ENCODE measurements at places on chromosomes 7 and 10. TPM values are rescaled to one million over a fixed set of nuclear protein-coding genes. Genes with fewer than 3 reads are reported as not detected.
A peak's percentile ranks its signal among the peaks of the same experiment; 100 is the strongest.

The TMEM176A gene
- total RNA-seq = 0.39 TPM

The NOLC1 gene
- total RNA-seq = 79.1 TPM

The CPN1 gene
- total RNA-seq = not detected

The COL13A1 gene
- 0.18 TPM for total RNA-seq

The OR13A1 gene
- total RNA-seq = not detected

The DKK1 gene
- total RNA-seq = 28.5 TPM

The CTTNBP2 gene
- total RNA-seq = 1.0 TPM

The SFTPA1 gene
- not detected for total RNA-seq

DNA sequence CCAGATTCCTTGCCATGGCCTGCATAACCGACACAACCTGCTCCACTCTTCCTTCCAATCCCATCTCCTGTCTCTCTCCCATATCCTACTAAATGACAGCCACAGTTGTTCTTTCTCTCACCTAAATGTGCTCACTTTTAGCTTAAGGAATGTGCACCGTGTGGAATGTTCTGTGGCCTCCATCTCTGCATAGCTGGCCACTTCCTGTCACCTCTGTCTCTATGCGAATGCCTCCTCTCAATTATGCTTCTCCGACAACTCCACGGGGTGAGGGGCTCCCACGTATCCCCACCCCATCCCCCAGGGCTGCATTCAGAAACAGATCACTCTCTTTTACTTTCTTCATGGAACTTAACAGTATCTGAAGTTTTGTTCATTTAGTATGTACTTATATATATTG is 110.7 kb downstream of the RAB18 start:
- no peak for DNase-seq

- DNase-seq = no peak
Observed at GRCh38 chr7:103142494-103142893, 6.4 kb downstream of the NAPEPLD start.

- no peak for DNase-seq
Observed at GRCh38 chr7:130276796-130277762, 10.4 kb downstream of the CPA2 start.

DNA sequence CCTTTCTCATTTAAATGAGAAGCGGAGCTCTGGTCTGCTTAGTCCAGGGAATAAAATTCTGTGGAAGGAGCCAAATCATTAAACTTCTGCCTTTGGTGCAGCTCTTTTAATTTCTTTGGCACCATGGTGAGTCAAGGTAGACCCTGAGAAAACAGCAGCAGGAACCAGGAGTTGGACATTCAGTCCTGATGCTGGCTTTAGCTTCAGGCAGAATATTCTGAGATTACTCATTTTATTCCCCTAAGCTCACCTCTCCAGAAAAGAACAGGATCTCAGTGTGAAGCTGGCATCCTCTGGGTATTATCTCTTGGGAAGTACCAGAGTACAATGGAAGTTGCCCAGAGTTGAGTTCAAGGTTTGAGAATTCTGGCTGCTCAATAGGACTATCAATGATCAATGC is 211.6 kb upstream of the NRP1 start:
- DNase-seq = no peak

DNA sequence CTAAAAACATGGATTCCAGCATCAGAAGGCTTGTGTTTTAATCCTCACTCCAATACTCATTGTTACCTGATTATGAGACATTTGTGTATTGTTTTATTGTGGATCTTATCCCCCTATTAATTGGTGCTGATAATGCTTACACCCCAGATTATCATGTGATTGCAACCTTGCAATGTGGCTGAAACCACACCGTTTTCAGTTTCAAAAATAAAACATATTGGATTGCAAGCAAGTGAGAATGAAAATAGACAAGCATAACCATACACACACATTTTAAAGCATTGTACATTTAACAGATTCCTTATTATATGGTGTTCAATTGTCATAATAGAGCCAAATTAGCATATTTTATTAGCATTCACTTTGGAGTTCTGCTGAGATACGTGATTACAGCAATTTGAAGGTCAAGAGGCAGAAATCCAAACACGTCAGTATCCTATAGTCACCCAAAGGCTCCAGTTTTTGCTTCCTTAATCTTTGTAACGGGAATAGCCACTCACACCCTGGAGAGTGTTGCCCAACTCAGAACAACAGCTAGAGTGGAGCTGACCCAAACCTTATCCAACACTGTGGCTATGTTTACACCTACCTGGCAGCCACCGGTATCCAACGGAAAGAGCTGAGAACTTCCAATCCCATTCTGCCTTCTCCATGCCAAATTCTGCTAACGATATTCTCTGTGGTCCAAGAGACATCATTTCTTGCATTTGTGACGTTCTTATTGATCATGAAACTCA is 317.1 kb upstream of the KLF6 start:
- no peak for DNase-seq

GRCh38 chr7:47000561-47000960 is 581.4 kb downstream of the TNS3 start:
- DNase-seq = no peak

GRCh38 chr7:12229046-12229445 is 18.0 kb downstream of the TMEM106B start:
- DNase-seq = no peak

DNA sequence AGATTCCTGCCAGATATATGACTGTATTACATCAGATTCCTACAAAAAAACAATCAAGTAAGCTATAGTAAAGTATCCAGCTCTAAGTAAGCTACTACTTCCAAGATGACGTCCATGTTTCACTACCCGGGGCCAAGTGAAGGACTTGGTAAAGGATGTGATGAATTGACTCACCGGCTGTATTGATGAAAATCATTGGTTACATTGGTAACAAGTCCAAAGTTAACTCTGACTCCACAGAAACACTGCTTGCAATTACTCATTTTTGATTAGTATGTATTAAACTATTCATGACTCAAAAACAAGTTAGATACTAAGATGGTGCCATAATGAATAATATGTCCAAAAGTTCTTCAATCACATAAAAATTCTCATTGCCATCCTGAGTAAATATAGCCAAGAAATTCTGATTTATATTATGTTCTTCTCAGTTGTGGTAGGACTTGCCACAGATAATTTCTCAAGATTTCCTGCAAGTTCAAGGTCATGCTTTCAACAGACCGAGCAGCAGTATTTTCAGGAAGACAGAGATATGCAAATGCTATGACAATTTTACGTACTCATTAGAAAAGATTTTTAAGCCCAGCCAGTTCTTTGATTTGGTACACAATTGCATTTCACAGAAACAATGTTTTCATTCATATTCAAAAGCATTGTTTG is 12.6 kb upstream of the DNAJC1 start:
- no peak for DNase-seq

- no peak for DNase-seq
Observed at GRCh38 chr10:78045237-78045636, 11.6 kb downstream of the RPS24 start.

DNA sequence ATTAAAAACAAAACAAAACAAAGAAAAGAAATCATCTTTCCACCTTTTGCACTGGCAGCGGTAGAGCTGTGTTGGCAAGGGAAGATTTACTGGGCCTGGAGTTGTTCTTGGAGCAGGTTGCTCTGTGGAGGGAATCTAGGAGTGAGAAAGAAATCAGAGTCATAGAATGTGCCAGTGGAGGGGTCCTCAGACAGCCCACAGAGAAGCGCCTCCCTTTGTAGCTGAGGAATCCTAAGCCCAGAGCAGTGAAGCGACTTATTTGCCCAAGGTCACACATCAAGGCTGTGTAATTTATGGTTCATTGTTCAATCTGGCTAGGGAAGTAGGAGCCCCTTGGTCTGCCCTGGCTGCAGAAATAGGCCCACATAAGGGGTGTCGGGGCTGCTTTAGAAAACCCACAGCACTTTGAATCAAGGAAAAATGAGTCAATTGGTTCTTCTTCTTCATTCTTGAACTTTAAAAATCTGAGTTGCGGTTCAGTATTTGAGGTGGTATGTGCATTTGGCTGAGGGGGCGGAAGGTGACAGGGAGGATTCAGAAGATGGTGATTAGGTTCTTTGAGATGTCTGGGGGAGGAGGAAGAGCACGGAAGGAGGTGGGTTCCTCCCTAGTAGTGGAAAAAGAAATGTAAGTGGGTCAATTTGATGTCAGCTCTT is 253.7 kb downstream of the PTEN start:
- no peak for DNase-seq

GRCh38 chr7:151744656-151745638 is 132.0 kb downstream of the PRKAG2 start:
- peak; percentile 80 for DNase-seq

DNA sequence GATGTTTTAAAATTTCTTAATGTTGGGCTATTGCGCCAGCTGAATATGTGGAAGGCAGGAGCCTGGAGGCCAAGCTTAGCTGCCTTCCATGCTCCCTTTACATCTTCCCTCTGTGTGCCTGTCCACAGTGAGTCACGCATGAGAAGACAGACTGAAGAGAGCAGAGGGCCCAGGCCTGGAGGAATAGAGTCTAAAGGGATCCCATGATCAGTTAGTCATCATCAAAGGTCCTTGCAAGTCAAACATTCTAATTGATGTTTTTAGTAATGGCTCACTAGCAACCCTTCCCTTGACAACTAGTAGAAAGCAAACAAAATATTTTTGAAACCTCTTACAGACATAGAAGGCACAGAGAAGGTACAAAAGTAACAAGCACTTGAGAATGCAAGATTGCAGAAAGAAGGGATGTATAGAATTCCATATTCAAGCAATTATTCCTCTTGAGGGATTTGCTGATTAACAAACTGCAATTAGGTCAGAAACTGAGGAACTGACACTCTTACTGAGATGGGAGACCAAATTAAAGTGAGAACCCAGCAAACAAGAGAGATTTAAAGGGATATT is 30.7 kb upstream of the APBB1IP start:
- no peak for DNase-seq

DNA sequence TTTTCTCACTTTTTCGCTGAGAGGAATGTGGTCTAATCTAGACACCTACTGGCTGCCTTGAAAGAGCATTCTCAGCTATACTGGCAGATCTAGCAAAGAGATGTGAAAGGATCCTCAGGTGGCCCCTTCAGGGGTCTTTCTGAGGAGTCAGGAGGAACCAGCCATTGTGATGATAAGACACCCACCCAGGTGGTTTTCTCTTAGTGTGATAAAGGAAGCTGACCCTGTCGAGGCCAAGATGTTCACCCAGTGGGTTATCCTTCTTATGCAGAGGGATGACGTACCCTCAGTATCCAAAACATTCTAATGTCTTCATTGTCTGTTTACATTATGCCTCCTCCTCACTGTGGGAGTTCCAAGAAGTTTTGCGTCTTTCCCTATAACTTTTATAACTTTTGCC is 98.3 kb upstream of the LRGUK start:
- DNase-seq = no peak

DNA sequence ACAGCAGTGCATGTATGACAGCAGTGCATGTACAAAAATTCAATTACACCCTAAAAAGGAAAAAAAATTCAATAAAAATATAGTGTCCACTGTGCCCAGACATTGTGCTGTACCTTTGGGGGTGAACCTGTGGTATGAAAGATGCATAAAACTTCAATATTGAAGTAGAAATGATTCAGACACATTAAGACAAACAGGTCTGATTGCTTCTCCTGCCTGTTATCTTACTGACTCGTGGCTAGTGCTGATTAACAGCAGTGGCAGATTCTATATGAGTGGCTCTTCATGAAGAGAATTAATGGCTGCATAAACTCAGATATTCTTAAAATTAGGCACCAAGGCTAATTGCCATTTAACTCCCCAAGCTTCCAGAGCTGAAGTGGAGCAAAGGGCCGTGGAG is 37.9 kb downstream of the GATA3 start:
- DNase-seq = no peak

- DNase-seq = peak; percentile 6
Observed at GRCh38 chr7:128100949-128101713, 69.9 kb upstream of the LRRC4 start.

DNA sequence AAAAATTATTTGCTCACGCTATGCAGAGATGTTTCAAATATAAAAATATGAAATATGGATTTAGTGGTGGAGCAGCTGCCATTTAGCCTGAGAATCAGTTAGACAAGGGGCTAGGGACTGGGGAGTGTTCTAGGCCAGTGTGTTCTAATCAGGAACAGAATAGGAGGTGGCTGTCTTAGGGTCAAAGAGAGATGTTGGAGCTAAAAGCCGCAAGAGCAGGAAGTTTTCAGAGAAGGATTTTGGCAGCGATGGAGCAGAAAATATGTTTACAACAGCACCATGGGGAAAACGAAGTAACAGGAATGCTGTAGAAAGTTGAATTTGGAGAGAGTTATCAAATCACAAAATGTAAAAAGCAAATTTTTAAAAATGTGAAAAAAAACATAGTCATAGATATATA is 314.0 kb upstream of the SEMA3A start:
- DNase-seq = no peak

Data from HT-29 (cell line).